Stimulated activated CD4-positive, alpha-beta T cell treated with anti-CD3 and anti-CD28 coated beads, TNF-alpha, amount 100 ng/mL, for 1 hour (primary cell): ENCODE measurements at places on chromosomes 3 and 15.
A peak's percentile ranks its signal among the peaks of the same experiment; 100 is the strongest.

- DNase-seq, result no peak
Observed at GRCh38 chr3:43759297-43759782, 68.6 kb downstream of the ABHD5 start.

DNA sequence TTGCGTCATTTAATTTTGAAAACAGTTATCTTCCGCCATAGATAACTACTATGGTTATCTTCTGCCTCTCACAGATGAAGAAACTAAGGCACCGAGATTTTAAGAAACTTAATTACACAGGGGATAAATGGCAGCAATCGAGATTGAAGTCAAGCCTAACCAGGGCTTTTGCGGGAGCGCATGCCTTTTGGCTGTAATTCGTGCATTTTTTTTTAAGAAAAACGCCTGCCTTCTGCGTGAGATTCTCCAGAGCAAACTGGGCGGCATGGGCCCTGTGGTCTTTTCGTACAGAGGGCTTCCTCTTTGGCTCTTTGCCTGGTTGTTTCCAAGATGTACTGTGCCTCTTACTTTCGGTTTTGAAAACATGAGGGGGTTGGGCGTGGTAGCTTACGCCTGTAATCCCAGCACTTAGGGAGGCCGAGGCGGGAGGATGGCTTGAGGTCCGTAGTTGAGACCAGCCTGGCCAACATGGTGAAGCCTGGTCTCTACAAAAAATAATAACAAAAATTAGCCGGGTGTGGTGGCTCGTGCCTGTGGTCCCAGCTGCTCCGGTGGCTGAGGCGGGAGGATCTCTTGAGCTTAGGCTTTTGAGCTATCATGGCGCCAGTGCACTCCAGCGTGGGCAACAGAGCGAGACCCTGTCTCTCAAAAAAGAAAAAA lies 1.2 kb downstream of the B2M start:
- DNase-seq, result peak; percentile 35

DNA sequence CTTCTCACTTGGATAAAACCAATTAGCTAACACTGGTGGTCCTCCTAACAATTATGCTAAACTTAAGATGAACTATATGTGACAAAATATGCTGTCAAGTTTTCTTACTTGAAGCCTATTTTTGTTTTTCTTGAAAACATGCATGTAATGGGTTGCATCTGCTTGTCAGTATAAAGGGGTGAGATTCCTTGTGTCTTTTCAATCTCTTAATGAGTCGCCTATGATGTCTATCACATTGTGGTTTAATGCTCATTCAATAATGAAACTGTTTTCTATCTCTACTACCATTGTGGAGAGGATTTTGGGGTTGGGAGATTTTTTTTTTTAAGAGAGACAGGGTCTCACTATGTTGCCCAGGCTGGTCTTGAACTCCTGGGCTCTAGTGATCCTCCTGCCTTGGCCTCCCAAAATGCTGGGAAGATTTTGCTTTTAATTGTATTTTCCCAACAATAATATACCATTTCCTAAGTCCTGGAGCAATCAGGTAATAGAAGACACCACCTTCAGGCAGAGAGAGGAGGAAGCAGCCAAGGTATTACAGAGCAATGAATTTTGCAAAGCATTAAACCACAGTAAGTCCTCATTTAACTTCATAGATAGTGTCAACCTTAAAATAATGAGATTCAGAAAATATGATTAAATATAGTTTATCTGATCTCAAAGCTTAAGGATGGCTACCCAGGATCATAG lies 17.4 kb upstream of the TRMT10C start:
- DNase-seq, result no peak

DNA sequence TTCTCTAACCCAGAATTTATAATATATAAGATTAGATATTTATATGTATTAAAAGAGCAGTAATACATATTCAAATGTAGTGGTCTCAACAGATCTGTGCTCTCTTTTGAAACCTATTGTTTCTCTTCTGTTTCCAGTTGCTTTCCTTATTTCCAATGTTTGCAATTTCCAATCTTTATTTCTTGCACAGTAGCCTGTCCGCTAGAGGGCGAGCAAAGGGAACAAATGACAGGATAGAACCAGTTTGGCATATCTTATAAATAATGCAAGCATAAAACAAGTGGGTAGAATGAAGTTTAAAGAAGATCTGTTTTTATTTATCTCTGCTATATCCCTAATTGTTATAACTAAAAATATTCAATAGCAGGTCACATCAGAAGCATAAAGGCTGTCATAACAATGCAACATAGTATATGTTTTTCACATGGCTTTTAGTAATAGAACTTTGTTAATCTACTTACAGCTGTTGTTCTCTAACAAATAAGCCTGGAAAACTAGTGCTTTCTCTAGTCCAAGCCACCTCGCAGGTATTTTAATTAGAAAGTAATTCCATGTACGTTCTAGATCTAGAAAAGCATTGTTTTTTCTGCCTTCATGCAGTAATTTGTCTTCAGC lies 15.1 kb upstream of the TCAIM start:
- no peak for DNase-seq

GRCh38 chr15:67043939-67044771 lies 21.2 kb upstream of the SMAD3 start:
- DNase-seq, result no peak

DNA sequence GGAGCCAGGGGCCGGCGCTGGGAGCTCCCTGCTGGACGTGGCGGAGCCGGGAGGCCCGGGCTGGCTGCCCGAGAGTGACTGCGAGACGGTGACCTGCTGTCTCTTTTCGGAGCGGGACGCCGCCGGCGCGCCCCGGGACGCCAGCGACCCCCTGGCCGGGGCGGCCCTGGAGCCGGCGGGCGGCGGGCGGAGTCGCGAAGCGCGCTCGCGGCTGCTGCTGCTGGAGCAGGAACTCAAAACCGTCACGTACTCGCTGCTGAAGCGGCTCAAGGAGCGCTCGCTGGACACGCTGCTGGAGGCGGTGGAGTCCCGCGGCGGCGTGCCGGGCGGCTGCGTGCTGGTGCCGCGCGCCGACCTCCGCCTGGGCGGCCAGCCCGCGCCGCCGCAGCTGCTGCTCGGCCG lies 1.5 kb downstream of the SMAD6 start:
- DNase-seq, result no peak

DNA sequence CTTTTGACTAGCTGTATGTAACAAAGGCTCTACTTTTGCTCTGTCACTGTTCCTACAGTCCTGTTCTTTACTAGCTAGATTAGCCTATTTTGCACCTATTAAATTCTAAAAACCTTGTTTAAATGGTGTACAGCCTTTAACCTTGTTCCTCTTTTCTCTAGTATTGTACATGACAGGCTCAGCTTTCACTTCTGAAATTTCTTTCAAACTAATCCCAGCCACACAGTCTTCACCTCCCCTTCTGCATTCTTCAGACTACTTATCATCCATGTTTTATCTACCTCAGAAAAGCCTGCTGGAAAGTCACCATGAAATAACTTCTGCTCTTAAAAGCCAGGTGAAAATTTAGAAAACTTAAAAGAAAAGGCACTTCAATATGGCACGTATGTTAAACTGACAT lies 122.4 kb downstream of the NECTIN3 start:
- no peak for DNase-seq

- DNase-seq, result no peak
Observed at GRCh38 chr15:37682304-37682703, 252.1 kb upstream of the TMCO5A start.

DNA sequence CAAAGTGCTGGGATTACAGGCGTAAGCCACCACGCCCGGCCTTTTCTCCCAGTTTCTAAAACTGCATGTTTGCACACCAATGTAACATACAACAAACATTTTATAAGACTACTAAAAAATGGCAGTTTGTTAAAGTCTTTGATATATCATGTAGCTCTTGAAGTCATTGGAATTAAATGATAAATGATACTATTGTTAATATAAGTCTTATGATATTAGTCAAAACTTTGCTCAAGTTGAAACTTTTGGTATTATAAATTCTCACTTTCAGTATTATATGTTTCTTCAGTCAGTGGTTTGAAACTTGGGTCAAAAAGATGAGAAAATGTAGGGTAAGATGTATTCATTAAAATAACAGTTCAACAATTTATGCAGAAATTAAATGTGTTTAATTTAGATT lies 117.6 kb upstream of the TBL1XR1 start:
- no peak for DNase-seq

DNA sequence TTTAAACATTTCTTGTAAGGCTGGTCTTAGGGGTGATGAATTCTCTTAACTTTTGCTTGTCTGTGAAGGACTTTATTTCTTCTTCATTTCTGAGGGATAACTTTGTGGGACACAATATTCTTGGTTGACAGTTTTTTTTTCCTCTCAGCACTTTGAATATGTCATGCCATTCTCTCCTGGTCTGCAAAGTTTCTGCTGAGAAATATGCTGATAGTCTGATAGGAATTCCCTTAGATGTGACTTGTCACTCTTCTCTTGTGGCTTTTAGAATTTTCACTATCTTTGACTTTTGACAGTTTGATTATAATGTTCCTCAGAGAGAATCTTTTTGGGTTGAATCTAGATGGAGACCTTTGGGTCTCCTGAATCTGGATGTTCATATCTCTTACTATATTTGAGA lies 23.3 kb upstream of the TF start:
- DNase-seq, result no peak

- DNase-seq, result no peak
Observed at GRCh38 chr15:69548395-69549180, 96.0 kb downstream of the RPLP1 start.

DNA sequence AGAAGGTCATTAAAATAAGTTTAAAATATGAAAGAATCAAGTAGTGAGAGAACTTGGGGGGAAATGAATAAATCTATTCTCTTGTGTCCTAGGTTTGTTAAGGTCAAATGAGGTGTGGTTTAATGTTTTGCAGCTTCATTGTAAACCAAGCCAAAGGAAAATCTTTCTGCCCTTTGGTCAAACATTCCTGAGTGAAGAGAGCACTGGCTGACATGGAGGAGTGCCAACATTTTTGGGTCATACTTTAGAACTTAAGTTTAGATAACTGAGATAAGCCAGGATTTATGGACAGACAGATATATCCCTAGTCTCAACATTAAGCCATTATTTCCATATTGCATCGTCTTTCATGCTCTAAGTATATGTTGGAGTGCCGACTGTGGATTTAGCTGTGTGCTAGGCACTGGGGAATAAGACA lies 66.4 kb downstream of the PTPRG start:
- DNase-seq, result no peak

GRCh38 chr3:151567477-151567876 lies 106.6 kb upstream of the IGSF10 start:
- no peak for DNase-seq

- no peak for DNase-seq
Observed at GRCh38 chr3:122497425-122497824, 17.3 kb downstream of the KPNA1 start.

DNA sequence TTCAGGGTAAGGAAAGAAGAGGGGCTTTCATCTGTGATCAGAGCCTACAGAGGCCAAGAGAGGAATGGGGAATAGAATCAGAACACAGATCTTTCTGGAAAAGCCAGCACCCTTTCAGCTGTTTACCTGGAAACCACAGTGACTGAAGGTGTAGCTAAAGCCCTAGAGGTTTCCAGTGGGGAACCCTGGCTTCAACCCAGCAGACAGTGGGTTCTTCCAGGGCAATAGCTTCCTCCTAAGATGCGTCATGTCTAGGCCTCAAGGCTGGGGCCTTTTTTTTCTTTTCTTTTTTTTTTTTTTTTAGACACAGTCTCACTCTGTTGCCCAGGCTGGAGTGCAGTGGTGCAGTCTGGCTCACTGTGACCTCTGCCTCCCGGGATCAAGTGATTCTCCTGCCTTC lies 3.1 kb upstream of the CPNE9 start:
- DNase-seq, result no peak

DNA sequence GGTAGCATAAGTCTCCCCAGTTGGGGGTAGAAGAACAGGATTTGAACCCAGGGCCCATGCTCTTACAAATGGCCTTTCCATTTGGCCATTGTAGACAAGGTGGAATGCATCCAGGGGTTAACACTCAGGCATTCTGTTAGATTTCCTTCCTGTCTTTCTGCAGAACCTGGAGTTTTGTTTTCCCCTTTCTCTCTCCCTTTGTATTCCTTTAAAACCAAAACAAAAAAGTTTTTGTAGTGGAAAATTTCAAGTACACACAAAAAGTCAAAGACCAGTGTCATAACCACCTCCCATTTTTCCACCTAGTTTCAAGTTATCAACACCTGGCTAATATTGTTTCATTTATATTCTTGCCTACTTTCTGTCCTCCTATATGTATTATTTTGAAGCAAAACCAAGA lies 26.0 kb downstream of the FRMD4B start:
- DNase-seq, result no peak

DNA sequence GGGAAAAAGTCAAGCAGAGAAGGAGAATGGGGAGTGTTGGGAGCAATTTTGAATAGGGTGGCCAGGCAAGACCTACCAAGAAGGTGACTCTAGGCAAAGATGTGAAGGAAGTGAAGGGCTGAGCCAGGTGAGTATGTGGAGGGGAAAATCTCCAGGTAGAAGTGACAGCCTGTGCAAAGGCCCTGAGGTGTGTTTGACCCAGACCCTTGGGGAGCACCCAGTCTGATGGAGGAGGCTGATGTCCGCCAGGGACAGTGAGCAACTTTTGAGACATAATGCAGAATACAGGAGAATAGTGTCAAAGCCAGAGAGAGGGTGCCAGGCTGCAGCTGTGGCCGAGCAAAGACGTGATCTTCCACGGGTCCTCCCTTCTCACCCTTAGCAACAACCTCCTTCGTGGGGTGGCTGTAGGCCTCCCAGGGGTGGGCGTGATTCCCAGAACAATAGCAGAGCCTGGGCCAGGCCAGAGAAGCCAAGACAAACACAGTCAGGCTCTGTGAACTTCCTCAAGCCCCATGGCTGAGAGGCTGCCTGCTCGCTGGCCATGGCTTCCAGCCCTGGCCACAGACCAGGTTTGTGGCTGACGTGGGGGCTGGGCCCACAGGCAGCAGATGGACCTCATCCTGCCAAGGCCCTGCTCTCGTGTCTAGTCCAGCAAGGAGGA lies 58.1 kb downstream of the SLC6A6 start:
- DNase-seq, result no peak

DNA sequence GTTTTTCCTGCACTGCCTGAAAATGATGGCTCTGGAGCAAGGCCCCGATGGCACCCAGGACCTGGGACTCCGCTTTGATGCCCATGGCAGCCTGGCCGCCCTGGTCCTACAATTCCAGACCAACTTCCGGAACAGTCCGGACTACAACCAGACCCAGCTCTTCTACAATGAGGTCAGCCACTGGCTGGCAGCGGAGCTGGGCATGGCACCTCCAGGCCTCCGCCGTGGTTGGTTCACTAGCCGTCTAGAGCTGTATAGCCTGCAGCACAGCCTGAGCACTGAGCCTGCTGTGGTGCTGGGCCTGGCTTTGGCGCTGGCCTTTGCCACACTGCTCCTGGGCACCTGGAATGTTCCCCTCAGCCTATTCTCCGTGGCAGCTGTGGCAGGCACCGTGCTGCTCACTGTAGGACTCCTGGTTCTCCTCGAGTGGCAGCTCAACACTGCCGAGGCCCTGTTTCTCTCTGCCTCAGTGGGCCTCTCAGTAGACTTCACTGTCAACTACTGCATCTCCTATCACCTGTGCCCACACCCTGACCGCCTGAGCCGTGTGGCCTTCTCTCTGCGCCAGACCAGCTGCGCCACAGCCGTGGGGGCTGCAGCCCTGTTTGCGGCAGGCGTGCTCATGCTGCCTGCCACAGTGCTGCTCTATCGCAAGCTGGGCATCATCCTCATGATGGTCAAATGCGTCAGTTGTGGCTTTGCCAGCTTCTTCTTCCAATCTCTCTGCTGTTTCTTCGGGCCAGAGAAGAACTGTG lies 10.9 kb downstream of the DISP2 start:
- no peak for DNase-seq

GRCh38 chr3:126925411-126926171 lies 57.3 kb upstream of the PLXNA1 start:
- DNase-seq, result no peak

- no peak for DNase-seq
Observed at GRCh38 chr3:140093742-140094141, 158.8 kb downstream of the CLSTN2 start.

- DNase-seq, result no peak
Observed at GRCh38 chr3:124629497-124629896, 100.8 kb upstream of the UMPS start.
